ENCODE measurements at places on chromosomes 1 and 21. TPM values are rescaled to one million over a fixed set of nuclear protein-coding genes. Genes with fewer than 3 reads are reported as not detected.

DNA sequence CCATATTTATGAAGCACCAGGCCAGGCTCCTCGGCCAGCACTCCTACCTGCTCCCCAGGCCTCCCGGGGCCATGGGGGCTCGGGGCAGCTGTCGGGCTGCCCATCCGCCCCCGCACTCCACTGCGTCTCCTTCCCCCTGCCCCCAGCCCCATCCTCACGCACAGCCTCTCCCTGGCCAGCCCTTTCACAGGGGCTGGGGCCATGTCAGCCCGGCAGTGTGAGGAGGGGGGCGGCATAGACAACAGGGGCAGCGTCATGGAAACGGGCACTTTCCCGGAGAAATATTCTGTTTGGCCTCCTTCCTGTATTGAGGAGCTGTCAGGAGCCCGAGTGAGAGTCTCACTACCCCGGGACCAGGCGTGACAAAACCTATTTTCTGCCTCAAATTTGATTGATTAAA lies 87.3 kb downstream of the CASZ1 start:
- H3K36me3 ChIP-seq: no peaks in the 10 kb centered on the region
- no peak overlapping the region for H3K4me3 ChIP-seq
- no peak overlapping the region for H3K27ac ChIP-seq
- peaks cover 3% of the 10 kb centered on the region for H3K27me3 ChIP-seq
- H3K4me1 ChIP-seq: no peaks in the 10 kb centered on the region
- DNase-seq: no peak

HEYL gene
- 0.08 TPM for total RNA-seq

GRCh38 chr1:201006450-201006849 lies 17.1 kb downstream of the KIF21B start:
- DNase-seq: no peak
- no peaks in the 10 kb centered on the region for H3K27me3 ChIP-seq
- no peak overlapping the region for H3K27ac ChIP-seq
- H3K4me1 ChIP-seq: peaks cover 25% of the 10 kb centered on the region
- peaks cover 15% of the 10 kb centered on the region for H3K36me3 ChIP-seq
- H3K4me3 ChIP-seq: no peak overlapping the region

RCOR3 gene
- 31.8 TPM for total RNA-seq

DNA sequence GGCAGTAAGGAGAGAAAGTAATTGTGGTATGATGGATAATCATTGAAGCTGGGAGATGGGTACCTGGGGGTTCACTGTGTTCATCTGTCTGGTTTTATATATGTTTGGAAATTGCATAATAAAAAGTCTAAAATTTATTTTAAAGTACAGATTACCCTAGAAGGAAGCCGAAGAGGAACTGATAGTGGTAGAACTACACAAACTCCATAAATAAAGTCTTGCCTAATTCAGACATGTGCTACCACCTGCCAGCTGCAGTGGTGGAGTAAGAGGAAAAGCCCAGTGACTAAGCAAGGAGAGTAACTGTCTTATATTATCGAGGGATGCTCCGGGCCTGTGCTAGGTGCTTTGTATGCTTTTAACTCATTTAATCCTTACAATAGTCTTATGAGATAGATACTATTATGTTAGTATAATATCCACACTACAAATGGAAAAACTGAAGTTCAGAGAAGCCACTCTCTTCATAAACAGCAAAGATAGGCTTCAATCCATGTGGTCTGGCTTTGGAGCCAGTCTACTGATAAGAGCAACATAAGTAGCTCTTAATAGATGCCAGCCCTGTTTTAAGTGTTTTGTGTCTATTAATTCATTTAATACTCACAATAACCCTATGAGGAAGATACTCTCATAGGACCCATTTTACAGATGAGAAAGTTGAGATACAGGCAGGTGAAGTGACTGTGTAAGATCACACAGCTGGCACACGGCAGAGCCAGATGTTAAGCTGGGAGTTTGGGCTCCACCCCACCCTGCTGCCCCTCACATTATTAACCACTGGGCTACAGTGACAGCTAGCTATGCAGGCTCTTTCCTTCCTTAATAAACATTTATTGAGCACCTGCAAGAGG lies 56.8 kb upstream of the HNRNPU start:
- DNase-seq: no peak
- no peaks in the 10 kb centered on the region for H3K27me3 ChIP-seq
- H3K4me1 ChIP-seq: peaks cover 11% of the 10 kb centered on the region
- H3K27ac ChIP-seq: no peak overlapping the region

PHACTR4 gene
- total RNA-seq: 23.9 TPM

IFT25 gene
- total RNA-seq: 59.1 TPM

TRPM2 gene
- 3.7 TPM for total RNA-seq

- H3K27ac ChIP-seq: no peak overlapping the region
- no peaks in the 10 kb centered on the region for H3K36me3 ChIP-seq
- H3K4me1 ChIP-seq: peaks cover 19% of the 10 kb centered on the region
- no peaks in the 10 kb centered on the region for H3K27me3 ChIP-seq
Observed at GRCh38 chr21:18152371-18152770, 92.3 kb upstream of the CHODL start.

- H3K4me3 ChIP-seq: no peak overlapping the region
- peak; percentile 63 for DNase-seq
- H3K4me1 ChIP-seq: peaks cover 42% of the 10 kb centered on the region
- H3K36me3 ChIP-seq: peaks cover 16% of the 10 kb centered on the region
- no peaks in the 10 kb centered on the region for H3K27me3 ChIP-seq
Observed at GRCh38 chr1:61782771-61783170, 40.5 kb downstream of the PATJ start.

TBCE gene
- 23.3 TPM for total RNA-seq

DNA sequence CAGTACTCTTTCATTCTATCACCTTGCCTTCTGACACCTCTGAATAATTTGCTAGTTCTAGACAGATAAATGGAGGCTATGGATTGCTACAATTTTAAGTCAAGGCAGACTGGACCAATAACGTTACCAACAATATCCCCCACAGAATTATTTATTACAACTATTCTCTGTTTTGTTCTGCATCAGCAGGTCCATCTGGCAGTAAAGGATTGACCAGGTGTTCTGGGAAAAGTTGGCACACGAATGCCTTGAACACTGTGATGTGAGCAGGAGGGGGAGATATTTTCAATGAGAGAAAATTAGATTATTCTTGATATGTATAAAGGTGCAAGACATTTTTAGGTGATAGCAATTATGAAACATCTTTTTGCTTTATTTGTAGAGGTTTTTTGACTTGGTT lies 718.8 kb upstream of the TMPRSS15 start:
- H3K27me3 ChIP-seq: no peaks in the 10 kb centered on the region
- H3K36me3 ChIP-seq: no peaks in the 10 kb centered on the region
- H3K4me3 ChIP-seq: no peak overlapping the region
- no peak overlapping the region for H3K27ac ChIP-seq
- no peaks in the 10 kb centered on the region for H3K4me1 ChIP-seq

- H3K27me3 ChIP-seq: no peaks in the 10 kb centered on the region
- H3K36me3 ChIP-seq: no peaks in the 10 kb centered on the region
- H3K4me1 ChIP-seq: no peaks in the 10 kb centered on the region
- no peak overlapping the region for H3K4me3 ChIP-seq
Observed at GRCh38 chr1:216739793-216740192, 16.6 kb upstream of the ESRRG start.

Measured in activated naive CD8-positive, alpha-beta T cell treated with anti-CD3 and anti-CD28 coated beads for 36 hours (primary cell).